Erythroblast (primary cell): ENCODE measurements at places on chromosomes 4 and X.

- no peak for DNase-seq
Observed at GRCh38 chrX:24243692-24244091, 70.2 kb downstream of the SUPT20HL2 start.

- DNase-seq, result no peak
Observed at GRCh38 chrX:105695451-105695850, 126.9 kb upstream of the NRK start.

DNA sequence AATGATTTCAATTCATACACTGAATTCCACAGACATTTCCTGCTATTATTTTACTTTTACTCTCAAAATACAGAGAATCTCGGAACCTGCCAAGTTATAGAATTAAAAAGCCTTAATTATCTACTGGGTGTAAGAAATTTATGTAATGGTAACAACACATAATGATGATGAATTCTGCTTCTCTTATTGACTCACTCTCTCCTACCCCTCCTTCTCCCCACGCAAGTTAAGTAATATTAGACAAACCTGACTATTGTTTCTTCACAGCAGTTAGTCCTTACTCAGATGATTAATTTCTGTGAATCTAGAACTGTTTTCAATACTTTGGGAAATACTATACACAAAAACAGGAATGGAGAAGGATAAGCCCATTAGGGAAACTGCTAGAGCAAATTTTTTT lies 762.0 kb downstream of the CCSER1 start:
- no peak for DNase-seq

DNA sequence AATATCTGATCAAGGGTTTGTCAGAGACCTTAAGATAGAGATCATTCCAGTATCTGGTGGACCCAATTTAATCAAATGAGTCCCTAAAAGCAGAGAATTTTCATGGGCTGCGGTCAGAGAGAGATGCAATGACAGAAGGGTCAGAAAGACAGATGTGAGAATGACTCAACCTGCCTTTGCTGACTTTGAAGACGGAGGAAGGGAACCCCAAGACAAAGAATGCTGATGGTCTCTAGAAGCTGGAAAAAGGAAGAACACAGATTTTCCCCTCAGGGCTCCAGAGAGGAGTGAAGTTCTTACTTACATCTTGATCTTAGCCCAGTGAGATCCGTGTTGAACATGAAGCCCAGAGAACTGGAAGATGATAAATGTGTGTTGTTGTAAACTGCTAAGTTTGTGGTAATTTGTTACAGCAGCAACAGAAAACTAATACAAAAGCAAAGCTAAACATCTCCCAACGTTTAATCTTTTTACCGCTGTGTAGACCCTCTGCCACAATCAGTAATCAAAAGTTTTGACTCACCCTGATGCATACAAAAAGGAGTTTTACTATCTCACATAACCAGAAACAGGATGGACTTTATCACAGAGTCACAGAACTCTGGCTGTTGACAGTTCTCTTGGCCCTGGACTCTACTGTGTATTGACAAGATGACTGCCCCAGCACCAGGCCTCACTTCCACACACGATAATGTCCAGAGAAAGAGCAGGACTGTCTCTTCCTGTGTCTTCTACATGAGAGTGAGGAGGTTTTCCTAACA lies 70.2 kb upstream of the MAGEB2 start:
- DNase-seq, result peak; percentile 0

GRCh38 chr4:54495091-54495490 lies 162.7 kb upstream of the KIT start:
- DNase-seq, result no peak

DNA sequence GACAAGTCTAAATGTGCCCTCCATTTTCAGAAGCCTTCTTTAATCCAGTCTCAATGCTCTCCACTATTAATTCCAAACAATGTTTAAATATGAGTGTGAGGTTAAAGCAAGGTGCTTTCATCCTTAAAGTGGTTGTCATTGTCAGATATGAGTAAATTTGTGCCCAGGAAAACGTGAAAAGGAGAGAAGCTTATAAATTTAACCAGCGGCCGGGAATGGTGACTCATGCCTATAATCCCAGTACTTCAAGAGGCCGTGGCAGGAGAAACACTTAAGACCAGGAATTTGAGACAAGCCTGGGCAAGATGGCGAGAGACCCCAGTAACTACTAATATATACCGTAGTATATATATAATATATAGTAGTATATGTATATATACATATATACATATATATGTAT lies 270.0 kb downstream of the ARHGAP24 start:
- DNase-seq, result no peak

- DNase-seq, result no peak
Observed at GRCh38 chr4:180394730-180395129, 1848.5 kb upstream of the TENM3 start.

DNA sequence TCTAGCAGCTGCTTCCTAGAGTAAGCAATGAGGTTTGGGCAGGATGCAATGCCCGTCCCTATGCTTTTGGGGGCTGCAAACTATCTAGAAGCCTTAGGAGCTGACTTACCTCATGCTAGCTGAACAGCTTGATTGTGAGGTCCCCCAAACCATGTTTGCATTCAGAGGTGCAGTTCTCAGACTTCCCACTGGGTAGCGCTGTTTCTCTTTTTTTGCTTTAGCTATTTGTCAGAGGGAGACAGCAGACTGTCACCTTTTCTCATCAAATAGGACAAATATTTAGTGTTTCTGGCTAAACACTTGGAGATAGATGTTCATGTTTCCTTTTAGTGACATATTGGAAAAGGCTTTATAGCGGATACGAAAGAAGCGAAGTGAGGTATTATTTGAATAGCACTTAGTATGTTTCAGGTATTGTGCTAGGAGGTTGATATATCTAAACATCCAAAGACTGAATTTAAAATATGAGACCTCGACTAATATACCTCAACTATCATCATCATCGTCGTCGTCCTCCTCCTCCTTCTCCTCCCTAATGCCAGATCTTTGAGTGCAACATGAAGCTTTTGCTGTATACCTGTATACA lies 18.7 kb upstream of the TMEM192 start:
- peak; percentile 42 for DNase-seq

DNA sequence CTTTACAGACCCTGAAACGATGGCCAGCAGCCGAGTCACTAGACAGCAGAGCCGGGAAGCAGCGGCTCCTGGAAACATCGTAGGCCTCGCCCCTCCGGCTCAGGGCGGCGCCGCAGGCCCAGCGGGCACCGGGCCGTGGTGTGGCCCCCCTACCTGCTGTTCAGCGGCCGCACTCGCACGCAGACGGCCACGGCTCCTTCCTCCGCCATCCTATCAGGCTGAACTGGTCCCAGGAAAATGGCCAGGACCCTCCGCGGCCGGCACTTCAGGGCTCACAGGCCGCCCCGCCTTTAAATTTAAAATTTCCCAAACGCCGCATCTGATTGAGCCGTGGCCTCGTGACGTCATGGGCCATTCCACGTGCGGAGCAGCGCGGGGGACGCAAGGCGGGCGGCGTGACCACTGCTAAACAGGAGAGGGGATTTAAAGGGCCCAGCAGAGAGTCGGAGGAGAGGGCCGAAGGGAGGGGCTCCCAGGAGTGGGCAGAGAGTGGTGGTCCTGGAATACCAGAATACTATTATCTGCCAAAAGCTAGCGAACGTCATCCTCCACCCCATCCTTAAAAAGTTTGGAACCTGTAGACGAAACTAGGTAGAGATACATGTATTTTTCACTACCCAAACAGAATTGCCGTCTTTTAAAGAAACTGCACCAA lies at the start of gene CENPE:
CENPE (minus strand) TSS at position 233 of the 655 bp plus-strand sequence; CDS start at position 209, 24 bp downstream.
- DNase-seq, result peak; percentile 96

DNA sequence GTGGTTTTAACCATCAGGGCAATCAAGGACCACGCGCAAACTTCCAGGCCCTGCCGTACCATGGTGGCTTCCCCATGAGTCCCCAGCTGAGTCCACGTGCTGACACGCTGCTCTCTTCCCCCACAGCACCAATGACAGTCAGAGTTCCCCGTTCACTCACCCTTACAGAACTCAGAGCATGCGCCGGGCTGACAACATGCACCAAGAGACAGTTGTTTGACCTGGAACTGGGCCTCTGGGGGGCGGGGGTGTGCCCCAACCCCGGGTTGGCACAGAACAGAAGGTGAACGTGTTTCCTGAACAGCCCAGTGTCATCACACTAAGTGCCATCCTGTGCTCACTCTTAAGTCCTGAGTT lies 29.4 kb downstream of the IRF2 start:
- DNase-seq, result no peak

- DNase-seq, result peak; percentile 21
Observed at GRCh38 chrX:103356858-103357257, 552 bp downstream of the TCEAL9 start.

- DNase-seq, result no peak
Observed at GRCh38 chr4:79603681-79604080, 195.7 kb upstream of the GK2 start.
